ENCODE measurements at places on chromosomes 11 and 22.

GRCh38 chr11:58513747-58514367, 6.0 kb upstream of the OR5B21 start:
- DNase-seq, result peak; percentile 41

- no peak for DNase-seq
Measured at GRCh38 chr11:133137939-133138338, 394.4 kb downstream of the OPCML start.

GRCh38 chr11:45265969-45266675, 20.0 kb downstream of the SYT13 start:
- DNase-seq, result no peak

DNA sequence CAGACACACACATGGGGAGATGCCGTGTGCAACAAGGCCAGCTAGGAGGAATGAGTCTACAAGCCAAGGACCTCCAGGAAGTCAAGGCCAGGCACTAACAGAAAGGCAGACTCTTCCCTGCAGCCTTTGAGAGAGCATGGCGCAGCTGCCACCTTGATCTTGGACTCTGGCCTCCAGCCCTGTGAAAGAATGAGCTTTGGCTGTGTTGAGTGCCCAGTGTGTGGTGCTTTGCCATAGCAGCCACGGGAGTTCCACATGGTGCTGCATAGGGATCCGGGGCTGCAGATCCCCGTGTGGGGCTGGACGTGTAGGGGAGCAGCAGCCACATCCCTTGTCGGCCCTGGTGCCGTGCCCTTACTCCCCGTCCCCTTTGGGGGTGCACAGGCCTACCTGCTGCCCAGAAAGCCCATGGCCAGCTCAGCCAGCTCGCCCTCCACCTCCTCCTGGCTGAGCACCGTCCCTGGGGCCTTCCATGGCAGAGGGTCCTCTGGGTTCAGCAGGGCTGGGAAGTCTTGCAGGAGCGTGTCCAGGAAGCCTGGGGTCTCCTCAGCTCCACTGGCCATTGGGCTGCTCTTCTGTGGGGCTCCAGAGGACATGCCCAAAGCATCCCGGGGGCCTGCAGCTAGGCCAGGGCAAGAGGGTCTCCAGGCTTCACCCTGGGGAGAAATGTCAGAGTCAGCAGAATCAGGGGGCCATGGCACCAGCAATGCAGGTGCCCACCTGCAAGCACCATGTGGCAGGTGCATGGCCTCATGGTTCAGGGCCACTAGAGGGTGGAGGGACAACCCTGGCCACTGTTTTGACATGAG, 7.0 kb downstream of the PPM1F start:
- no peak for DNase-seq

DNA sequence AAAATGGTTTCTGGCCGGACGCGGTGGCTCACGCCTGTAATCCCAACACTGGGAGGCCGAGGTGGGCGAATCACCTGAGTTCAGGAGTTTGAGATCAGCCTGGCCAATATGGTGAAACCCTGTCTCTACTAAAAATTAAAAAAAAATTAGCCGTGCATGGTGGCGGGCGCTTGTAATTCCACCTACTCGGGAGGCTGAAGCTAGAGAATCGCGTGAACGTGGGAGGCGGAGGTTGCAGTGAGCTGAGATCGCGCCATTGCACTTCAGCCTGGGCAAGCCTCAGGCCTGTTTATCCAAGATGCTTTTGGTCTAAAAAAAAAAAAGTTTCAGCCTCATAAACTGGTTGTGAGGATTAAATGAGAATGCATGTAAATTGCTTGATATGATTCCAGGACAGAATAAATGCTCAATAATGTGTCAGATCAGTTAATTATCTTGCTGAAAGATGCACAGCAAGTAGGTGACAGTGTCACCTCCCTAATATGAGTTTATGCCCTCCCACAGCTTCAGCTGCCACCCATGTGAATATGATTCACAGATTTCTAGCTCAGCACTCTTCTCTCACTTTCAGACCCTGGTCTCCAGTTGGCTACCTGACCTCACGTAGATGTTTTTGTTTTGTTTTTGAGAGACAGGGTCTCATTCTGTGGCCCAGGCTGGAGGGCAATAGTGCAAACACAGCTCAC, 1.1 kb upstream of the ALG8 start:
- DNase-seq, result peak; percentile 36

DNA sequence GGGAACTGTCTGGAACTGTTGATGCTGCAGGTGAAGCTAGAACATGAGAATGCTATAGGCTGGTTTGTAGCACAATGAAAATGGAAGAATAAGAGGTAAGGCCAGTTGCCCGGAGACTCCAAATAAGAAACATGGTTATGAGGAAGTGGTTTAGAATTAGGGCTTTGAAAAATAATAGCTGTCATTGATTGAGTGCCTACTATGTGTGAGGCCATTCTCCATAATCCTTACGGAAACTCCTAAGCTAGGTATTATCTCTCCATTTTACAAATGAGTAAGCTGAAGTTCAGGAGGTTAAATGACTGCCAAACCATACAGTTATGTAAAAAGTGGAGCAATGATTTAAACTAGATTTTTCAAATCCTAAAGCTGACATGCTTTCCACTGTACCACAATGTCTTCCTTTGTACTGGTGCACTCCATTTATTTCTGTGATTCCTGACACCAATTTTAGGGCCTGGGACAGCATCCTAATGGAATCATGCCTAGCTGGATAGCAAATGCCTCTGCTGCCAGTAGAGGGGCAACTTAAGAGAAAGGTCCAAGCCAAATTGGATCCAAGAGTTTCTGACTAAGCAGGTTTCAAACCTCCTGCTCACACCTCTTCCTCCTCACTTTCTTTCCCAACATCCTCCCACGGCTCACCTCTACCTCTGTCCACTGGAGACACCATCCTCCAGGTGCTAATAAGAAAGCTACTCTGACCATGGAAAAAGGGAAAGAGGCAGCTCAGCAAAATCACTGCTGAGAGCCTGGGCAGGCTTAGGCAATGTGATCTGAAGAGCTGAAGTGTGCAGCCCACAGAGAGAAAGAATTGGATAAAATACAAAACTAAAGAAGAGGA, 46.9 kb upstream of the PICALM start:
- DNase-seq, result no peak

DNA sequence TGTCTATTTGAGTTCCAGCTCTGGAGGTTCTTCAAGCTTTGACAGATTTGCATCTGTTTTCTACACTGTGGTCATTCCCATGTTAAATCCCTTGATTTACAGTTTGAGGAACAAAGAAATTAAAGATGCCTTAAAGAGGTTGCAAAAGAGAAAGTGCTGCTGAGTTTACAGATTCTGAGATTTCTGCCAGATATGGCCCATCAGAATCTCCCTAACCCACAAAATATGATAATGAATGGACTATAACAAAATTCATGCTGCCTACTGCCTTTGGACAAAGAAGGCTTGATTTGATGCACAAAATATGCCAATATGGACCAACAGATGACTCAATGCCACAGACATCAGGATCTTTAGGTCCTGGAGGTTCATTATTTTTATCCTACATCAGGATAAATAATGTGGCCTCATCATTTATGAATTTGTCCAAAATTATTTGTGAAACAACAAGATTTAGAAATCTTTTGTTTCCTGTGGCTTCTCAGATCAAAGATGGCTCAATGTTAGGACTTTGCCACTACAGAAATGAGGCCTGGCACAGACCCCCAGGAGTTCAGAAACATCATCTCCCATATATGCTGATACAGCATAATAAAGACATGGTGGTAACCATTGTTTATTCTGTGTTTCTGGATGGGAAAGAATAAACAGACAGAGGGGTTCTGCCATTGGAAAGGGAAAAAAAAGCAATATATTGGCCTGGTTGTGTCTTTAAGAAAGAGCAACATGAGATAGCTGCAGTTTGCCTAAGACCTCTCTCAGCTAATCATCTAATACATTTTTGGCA, 6.7 kb downstream of the OR5AN1 start:
- DNase-seq, result no peak

- DNase-seq, result no peak
Measured at GRCh38 chr11:119121811-119122124, 388 bp downstream of the HINFP start.

DNA sequence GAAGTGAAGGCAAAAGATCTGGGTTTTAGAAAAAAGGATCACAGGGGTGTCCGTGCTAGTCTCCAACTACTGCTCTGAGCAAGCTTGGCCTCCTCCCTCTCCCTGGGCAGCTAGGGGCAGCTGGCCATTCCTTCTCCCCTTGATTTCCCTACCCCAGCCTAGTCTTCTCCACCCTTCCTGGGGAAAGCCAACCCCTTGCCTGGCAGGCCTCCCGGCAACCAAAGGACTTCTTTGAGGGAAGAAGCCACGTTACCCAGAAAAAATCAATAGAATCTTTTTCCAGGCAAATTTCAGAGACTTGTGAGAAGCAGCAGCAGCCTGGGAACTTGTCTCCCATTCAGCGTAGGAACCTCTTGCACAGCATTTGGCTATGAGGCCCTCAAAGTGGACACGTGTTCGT, 91.5 kb downstream of the MIAT start:
- no peak for DNase-seq

DNA sequence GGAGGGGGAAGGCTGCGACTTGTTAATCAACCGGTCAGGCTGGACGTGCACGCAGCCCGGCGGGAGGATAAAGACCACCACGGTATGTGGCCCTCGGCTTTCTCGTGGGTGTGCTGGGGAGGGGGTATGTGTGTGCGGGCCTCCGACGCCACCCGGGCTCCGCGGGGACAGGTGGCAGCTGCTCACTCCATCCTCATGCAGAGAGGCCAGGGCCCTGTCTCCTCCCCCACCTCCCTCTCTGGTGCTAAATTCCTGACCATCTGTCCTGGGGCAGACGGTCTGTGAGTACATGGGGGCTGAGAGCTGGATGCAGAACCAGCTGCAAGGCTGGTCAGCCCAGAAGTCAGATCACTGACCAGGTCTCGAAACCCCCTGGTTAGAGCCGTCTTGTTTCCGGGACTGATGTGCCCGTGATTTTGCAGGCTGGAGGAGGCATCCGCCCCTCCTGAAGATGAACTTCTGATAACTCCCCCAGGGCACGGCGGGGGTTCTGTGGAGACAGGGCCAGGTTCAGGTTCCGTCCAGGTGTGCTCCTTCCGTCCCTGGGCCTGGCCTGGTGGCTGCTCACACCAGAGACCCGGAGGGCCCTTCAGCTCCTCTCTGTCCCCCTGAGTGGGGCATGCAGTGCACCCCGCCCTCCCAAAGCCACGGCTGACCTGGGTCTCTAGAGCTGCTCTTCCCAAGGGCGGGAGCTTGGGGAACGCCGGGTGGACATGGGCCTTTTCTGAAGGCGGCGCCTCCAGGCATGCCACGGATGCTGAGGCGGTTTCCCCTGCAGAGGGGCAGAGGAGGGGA, 1119.7 kb downstream of the BRD1 start:
- DNase-seq, result no peak

DNA sequence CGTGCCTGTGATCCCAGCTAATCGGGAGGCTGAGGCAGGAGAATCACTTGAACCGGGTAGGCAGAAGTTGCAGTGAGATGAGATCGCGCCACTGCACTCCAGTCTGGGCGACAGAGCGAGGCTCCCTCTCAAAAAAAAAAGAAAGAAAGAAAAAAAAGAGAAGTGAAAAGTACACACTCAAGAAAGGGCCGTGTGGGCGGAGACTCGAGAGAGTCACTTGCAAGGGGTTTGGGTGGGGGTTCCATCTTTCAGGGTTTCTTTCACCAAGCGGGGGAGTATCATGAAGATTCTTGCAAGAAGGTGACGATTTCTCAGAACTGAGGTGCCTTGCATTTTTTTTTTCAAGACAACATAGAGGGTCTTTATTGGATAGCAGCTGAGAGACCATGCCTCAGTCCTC, 4.0 kb upstream of the IFITM5 start:
- no peak for DNase-seq

DNA sequence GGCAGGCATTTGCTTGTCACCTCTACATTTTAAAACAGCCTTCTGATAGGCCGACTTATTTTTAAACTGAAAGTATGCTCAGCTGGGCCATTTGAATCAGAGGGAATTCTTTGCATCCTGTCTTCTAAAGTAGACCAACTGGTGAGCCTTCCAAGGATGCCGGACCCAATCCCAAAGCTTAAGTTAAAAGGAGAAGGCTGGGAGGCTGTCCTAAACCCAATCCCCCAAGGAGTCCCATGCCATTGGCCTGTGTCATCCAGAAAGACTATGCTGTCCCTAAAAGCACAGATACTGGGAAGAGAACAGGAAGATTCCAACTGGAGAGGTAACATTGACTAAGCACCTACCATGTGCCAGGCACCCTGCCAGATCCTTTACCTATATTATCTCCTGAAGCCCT, 18.0 kb downstream of the TENM4 start:
- no peak for DNase-seq

DNA sequence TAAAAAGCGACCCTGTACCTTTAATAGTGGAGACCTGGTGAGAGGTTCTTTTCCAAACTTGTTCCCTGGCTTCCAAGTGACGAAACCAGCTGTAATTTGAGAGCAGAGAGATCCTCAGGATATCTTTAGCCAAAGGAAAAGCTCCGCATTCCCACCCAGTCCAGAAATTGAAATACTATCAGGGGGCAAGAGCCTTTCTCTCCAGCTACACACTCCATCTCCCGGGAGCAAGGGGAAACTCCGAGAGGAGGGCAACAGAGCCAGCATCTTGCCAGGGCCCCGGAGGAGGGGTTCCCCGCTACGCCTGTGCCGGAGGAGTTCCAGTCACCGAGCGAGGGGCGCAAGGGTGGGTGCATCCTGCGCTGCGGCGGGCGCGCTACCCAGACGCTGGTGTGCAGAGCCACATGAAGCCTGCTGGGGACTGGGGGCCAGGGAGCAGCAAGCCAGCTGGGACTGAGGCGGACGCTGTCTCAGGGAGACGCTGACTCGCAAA, at the start of gene FIBIN:
Gene FIBIN (plus strand): TSS at position 148 of the 493 bp plus-strand sequence. CDS start 415 bp downstream, outside the sequence.
- no peak for DNase-seq

GRCh38 chr11:94741022-94741679, 27.0 kb upstream of the AMOTL1 start:
- peak; percentile 18 for DNase-seq

- no peak for DNase-seq
Measured at GRCh38 chr22:19520007-19520406, 4.2 kb downstream of the CLDN5 start.

GRCh38 chr11:17185938-17186337, 21.8 kb downstream of the PIK3C2A start:
- no peak for DNase-seq

DNA sequence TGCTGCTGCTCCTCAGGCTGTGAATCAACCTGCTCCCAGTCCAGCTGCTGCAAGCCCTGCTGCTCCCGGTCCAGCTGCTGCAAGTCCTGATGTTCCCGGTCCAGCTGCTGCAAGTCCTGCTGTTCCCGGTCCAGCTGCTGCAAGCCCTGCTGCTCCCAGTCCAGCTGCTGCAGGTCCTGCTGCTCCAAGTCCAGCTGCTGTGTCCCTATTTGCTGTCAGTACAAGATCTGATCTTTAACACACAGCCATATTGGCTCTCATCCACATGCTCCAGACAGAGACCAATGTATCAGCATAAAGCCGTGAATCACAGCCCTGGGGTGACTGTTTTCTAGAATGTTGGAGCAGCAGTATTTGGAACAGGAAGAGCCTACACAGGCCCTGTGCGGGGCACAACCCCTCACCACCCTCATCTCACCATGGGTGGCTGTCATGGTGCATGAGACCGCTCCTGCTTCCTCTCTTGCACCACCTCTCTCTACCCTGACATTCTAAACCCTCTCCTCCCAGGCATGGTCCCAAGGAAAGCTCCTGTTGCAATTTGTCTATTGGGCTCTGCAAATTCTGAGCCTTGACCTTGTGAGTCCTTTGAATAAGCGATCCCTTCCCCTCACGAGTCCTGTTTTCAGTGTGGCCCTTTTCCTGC, 3.5 kb downstream of the KRTAP5-10 start:
- DNase-seq, result no peak

GRCh38 chr22:22590136-22590891, 31.2 kb upstream of the PRAME start:
- DNase-seq, result no peak

GRCh38 chr11:110713449-110713776, 1.2 kb upstream of the ARHGAP20 start:
- DNase-seq, result no peak

Data from activated CD4-positive, alpha-beta T cell treated with anti-CD3 and anti-CD28 coated beads for 36 hours (primary cell).